Activated CD4-positive, alpha-beta T cell treated with anti-CD3 and anti-CD28 coated beads, Interleukin-2, amount 50 U/mL, for 4 hours (primary cell): ENCODE measurements at places on chromosomes 1 and 21.

GRCh38 chr1:215393476-215393875, 173.6 kb upstream of the KCTD3 start:
- no peak for DNase-seq

GRCh38 chr21:29697555-29698193, 242.1 kb downstream of the GRIK1 start:
- no peak for DNase-seq

DNA sequence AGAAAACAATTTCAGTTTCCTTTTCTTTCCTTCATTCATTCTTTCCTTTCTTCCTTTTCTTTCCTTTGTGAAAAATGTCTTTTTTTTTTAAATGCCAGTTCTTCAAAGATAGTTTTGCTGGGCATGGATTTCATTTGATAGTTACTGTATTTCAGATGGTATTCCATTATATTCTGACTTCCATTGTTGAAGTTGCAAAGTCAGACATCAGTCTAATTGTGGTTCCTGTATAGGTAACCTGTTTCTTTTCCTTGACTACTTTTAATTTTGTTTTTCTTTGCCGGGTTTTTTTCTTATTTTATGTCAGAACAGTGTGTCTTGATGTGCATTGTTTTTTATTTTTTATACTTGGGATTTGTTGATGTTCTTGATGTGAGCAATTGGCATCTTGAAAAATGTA, 40.4 kb upstream of the MPC2 start:
- no peak for DNase-seq

GRCh38 chr21:44995343-44995941, 55.6 kb downstream of the SLX9 start:
- no peak for DNase-seq

- DNase-seq: no peak
These were observed 26.7 kb downstream of the MIER1 start for GRCh38 chr1:66951513-66951912.

GRCh38 chr1:216785737-216786136, 62.5 kb upstream of the ESRRG start:
- DNase-seq: no peak

DNA sequence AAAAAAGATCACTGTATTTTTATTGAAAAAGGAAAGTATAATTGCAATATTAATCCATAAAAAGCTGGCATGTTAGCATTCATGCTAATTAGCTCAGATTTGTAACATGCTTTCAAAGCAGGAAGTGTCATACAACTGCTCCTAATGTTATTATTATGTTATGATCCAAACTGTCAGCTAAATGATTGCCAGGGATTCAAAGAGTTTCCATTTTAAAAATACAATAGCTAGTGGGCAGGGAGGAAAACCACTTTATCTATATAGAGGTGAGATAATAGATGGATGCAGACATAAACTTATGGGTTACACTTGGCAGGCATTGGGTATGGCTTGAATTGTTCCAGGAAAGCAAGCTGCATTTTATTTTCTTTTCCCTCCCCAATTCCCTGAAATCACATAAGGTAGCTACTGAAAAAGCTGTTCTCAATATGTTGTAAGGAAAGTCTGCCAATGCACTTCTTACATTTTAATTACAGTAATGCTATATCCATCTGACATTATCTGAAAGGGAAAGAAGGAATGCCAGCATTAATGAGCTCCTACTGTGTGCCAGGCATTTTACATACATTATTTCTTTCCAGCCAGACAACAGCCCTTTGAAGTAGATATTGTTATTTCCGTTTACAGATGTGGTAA, 9.8 kb upstream of the MYSM1 start:
- no peak for DNase-seq

DNA sequence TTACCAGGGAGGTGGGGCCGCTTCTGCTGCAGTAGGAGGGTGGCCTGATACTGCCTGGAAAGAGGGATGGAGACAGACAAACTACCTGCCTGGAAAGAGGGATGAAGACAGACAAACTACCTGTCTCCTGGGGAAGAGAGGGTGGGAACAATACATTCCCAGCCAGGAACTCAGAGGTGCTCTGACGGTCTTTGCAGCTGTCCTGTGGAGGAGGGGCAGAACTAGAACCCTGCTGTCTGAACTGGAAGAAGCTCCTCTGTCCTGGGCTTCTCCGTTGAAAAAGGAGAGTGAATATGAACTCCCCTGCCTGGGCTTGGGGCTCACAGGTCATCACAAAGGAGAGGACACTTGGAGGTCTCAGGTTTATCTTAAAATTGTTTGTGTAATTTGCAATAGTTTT, 40.3 kb upstream of the ETV3 start:
- DNase-seq: no peak

- DNase-seq: no peak
These were observed 1.4 kb downstream of the B4GALT3 start for GRCh38 chr1:161175771-161176453.

DNA sequence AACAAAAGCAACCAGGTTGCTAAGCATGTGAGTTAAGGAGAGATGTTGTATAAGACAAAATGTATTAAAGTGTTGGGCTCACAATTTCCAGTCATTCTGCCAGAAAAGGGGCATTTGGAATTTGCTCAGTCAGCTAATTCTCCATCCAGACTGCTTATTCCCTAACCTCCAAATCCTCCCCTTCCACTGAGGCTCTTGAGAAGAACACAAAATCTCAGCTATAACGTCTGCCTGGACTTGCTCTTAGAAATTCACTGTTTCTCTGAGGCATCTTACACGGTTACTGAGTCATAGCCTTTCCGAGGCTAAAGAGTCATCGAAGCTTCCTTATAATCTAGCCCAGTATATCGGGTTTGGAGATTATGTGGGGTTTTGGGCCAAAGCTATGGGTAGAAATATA, 548.2 kb upstream of the ADGRL4 start:
- DNase-seq: no peak

- no peak for DNase-seq
These were observed 150.6 kb downstream of the RWDD3 start for GRCh38 chr1:95384567-95384966.

DNA sequence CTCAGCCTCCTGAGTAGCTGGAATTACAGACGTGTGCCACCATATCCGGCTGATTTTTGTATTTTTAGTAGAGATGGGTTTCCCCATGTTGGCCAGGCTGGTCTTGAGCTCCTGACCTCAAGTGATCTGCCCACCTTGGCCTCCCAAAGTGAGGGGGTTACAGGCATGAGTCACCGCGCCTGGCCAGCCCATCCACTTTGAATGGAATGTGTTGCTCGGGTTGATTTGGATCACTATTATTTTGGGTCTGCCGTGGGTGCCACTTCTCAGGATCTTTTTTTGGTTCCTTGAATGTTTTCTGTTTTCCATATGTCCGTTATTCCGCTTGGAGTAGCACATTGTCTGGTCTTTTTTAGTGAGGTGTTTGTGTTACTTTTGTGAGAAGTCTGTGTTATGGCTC, 17.0 kb downstream of the PCNT start:
- no peak for DNase-seq

DNA sequence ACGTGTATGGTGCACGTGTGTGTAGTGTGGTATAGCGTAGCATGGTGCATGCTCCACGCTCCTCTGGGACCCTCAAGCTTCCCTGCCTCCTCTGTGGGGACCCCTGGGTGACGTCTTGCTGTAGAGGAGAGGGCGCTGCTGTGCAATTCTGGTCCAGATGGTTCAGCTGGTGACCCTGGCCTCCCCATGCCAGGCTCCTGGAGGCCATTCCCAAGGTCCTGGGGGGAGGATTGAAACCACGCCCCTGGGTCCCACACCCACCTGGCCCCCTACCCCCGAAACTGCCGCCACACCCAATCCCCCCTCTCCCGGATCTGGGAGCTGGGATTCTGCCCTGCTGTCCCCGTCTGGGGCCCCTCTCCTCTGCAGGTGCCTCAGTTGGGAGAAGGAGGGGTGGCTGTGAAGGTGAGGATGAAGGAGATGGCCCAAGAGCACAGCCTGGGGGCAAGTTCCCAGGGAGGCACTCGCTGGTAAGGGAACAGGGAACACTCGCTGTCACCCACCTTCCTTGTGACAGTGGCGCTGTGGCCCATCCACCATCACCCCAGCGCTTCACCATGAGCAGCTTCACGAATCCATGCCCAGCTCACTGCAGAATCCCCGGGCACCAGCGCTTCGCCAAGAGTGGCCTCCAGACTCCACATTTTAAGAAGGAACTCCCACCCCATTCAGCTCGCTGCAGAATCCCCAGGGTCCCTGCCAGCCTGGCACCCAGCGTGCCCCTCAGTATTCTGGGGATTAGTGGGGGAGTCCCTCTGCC, 38.0 kb downstream of the WDR4 start:
- DNase-seq: no peak

GRCh38 chr21:40422896-40423635, 423.9 kb downstream of the DSCAM start:
- no peak for DNase-seq

DNA sequence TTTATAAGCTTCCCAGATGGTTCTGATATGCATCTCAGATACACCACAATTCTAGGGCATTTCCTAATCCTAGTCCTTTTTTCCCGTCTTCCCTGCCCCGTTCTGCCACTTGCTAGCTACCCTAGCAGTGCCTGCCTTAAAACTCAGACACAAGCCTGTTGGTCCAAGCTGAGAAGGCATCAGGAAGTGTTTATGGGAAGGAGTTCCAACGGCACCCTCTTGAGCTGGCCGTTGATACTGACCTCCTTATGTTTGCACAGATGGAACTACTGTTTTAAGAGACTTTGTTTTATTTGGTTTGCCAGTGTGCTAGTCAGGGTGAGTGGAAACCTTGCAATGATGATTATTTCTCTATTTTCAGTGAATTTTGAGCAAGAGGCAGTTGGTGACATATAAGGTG, 67.2 kb downstream of the UCK2 start:
- DNase-seq: no peak

- DNase-seq: peak; percentile 54
These were observed 76.8 kb downstream of the CD46 start for GRCh38 chr1:207828485-207829158.

- DNase-seq: no peak
These were observed 128.4 kb downstream of the TGFB2 start for GRCh38 chr1:218473522-218473921.

DNA sequence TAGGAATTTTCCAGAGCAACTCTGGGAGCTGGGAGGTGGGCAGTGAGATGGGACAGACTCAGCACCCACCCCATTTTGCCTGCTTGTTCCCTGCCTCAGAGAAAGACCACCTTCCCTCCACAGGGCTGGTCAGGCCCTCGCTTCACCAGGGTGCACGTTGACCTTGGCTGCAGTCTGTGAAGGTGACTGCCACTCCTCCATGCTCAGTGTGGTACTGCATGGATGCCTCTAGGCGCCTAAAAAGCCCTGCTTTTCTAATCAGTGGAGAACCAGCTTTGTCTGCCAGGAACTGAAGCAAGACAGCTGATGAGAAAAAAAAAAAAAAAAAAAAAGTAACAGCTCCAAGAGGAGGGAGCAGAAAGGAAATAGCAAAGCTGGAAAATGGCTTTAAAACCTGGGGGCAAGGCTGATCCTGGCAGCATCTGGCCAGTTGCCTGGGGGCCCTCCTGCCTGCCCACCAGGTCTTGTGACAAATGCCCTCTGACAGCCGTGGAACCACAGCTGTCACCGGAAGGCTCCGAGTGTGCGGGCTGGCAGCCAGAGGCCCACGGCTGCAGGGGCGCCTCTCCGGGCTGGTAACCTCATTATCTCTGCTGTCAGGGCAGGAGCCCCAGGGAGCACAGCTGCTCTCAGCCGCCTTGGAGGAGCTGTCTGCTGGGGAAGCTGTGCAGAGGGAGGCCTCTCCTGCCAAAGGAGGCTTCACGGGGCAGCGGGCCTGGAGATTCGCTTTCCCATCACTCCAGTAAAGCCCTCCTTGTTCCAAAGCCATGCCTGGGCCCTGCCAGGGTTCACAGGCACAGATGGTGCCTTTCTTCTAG, 13.7 kb downstream of the KIAA1614 start:
- no peak for DNase-seq

GRCh38 chr1:67582625-67583461, 102.2 kb upstream of the GADD45A start:
- no peak for DNase-seq

- DNase-seq: no peak
These were observed 80.1 kb downstream of the UBIAD1 start for GRCh38 chr1:11352816-11353799.

GRCh38 chr1:11877074-11877473, 18.3 kb upstream of the NPPB start:
- no peak for DNase-seq
